ENCODE measurements at places on chromosomes 11 and 22. TPM values are rescaled to one million over a fixed set of nuclear protein-coding genes. Genes with fewer than 3 reads are reported as not detected.

MEI1 gene
- 2.2 TPM for total RNA-seq

CCDC116 gene
- total RNA-seq, result 0.32 TPM

MYBPC3 gene
- not detected for total RNA-seq

CACNA1I gene
- under 0.01 TPM for total RNA-seq

TOB2 gene
- total RNA-seq, result 35.4 TPM
